ENCODE measurements at places on chromosomes 2 and 18.

DNA sequence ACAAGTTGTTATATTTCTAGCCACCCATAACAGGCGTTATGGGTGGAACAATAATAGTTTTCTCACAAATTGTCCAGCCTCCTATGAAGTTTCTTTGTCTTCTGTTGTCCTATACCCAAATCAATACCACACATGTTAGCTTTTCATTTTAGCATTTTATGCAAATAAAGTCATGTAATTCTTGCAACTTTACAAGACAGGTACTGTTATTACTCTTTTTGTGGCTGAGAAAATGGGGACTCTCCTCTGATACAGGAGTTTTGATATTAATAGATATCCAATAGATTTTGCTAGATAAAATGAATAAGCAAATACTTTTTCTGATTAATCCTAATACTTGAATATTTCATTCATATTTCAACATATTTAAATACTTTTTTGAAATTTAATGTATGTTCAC, 151.0 kb downstream of the PMAIP1 start:
- no peak for DNase-seq

DNA sequence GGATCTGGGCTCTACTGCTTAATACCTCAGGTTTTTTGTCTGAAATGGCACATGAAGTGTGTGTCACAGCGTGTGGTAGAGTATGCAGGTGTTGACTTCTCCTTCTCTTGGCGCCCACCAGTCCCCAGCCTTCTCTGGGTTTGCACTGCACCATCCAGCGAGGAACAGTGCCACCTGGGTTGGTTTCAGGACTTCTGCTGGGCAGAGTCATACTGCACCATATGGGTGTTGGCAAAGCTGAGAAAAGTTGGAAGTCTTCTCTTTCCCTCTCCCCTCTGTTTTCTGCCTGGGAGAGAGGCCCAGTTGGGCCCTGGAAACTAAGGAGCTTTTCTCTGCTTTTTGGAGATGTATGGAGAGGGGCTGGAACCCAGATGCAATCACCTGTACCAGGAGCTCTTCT, 43.8 kb downstream of the TMEM185B start:
- no peak for DNase-seq

DNA sequence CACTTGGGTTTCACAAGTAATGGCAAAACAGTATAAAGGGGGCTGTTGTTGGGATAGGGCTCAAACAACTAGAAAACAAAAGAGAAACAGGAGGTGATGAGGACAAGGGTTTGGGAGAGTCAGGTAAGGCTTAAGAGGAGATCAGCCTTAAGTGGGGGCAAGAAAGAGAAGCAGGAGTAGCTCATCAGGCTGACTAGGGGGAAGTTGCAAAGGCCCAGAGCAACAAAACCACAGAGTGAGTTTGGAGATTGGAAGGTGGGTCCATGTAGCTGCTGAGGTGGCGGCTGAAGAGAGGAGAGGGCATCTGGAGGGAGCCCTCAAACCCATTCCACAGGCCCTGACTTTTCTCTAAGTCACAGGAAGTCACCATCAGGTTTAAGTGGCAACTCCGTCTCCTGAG, 126.0 kb downstream of the MREG start:
- DNase-seq = no peak

GRCh38 chr2:6744038-6744437, 121.7 kb downstream of the CMPK2 start:
- no peak for DNase-seq

GRCh38 chr2:33443274-33443829, 33.1 kb upstream of the RASGRP3 start:
- no peak for DNase-seq

GRCh38 chr18:50850307-50851065, 28.4 kb upstream of the ME2 start:
- no peak for DNase-seq

DNA sequence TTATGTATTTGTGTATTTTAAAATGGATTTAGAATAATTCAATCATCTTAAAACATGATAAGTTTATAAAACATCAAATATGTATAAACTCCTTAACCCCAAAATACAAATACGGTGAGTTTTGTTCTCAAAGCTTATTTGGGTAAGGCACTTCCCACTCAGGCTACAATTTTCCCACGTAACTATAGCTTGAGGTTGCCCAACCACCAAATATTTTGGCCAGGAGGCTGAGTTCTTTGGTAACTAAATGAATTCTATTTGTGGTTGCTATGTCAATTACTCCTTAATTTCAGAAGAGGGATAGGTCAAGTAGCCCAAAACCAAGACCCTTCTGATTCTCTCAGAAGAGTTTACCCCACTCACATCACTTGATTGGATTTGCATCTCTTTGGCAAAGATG, 70.4 kb downstream of the MYL12B start:
- DNase-seq = no peak

DNA sequence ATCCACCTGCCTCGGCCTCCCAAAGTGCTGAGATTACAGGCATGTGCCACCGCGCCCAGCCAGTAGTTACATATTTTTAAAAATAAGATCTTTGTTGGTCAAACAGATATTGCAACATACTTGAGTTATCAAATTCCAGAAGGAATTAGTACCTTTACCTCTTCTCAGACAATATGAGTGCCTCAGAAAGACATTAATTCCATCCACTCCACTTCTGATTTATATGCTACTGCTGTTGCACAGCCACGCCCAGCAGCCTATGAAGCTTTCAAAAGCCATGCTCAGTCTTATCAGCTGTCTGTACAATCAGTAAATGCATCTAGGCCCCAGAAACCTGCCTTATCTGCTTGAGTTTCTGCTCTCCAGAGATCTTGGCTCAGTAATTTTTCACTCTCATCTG, 47.8 kb downstream of the MEX3C start:
- DNase-seq = no peak

DNA sequence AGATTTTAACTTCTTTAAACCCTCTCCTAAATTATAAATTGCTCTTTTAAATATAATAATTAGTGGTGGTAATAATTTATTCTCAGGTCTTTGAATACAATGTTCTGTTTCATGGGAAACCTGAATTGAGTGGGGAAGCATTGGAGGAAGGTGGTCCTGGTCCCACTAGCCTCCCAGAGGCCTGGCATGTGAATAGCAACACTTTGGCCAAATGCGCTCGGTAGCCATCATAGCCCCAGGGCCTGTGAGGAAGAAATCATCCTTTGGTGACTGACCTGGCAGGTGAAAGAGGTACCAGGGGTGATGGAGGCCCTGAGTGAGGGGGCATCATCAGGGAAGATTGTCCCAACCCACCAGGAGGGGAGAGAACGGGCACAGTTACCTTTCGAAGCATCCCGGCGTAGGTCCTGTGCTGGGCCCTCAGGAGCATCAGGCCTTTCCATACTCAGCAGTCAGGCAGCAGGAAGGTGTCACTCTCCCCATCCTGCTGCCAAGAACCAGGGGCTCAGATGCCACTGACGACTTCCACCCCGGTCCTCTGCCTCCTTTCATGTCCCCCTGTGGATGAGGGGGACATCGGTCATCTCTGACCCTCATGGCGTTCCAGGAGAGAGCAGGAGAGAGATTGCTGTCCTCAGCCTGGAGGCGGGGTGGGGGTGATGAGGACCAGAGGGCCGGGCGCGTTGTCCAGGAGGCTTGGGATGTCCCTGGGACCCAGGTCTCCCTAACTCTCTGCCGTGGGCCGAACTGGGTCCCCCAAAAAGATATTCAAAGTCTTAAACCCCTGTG, 78.6 kb upstream of the HPCAL1 start:
- no peak for DNase-seq

GRCh38 chr2:240728827-240729226, 37.2 kb downstream of the AQP12A start:
- DNase-seq = no peak

- no peak for DNase-seq
These were observed 1608.3 kb upstream of the ZEB2 start for GRCh38 chr2:146128216-146128615.

DNA sequence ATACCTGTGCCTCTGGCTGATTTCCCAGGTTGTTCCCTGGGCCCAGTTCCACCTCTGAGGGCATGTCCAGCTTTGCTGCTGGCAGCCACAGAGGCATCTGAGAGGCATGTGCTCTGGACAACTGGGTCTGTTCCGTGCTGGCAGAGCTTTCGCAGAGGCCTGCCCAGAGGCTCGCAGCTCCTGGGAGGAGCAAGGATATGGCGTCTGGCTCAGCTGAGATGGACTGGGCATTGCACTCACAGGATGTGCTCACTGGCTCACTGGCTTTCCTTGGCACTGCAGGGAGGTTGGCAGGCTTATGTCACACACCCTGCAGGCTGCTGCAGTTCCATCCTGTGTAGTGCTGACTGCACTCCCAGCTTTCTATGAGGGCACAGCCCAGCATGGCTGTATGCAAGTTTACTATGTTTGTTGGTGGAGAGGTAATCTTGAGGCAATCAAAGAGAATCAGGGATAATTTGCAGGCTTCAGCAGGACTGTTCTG, 172.3 kb downstream of the PRKCE start:
- DNase-seq = no peak

DNA sequence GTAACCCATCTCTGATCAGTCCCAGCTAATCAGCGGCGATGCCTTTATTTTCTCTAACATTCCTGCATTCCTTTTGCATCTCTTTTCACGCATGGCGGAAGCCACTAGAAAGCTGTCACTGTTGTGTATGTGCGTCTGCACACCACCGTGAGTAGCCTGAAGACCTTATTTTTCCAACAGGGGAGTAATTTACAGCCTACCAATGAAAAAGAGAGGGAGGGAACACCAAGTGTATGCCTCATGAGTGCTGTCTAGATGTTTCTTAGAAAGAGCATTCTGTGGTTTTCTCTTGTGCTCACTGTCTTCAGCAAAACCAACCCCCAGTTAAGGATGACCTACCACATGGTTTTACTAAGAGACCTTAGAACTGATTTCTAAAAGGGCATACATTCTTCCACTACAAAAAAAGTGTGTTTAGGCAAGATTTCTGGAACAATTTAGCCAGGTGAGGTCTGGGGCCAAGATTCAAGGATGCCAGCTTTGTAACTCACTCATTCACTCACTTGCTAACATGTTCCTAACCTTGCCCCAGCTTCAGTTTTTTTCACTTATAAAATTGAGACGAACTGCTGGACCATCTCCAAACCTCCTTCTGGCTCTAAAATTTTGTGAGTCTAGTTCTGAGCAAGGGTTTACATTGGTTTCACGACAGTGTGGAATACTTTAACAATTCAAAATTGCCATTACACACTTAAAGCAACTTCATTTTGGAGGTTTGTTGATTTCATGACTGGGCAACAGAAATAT, 51.4 kb downstream of the BCL2 start:
- DNase-seq = no peak

DNA sequence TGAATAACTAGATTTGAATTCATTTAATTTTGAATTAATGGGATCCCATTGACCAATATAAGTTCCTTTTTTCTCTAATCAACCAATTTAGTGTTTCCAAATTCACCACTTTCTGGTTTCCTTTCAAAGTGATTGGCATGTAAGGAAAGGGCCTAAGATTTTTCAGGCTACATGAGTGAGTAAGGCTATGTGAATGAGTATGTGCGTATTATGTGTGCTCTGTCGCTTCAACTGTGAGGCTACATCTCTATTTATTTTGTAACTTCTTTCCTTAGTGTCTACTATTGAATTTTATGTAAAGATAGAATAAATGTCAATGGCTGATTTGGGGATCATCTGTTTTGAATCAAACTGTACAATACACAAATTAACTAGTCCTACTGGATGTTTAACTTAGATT, 110.6 kb downstream of the ABCA12 start:
- DNase-seq = no peak

- no peak for DNase-seq
These were observed 1858.4 kb upstream of the PIK3C3 start for GRCh38 chr18:40096675-40097074.

DNA sequence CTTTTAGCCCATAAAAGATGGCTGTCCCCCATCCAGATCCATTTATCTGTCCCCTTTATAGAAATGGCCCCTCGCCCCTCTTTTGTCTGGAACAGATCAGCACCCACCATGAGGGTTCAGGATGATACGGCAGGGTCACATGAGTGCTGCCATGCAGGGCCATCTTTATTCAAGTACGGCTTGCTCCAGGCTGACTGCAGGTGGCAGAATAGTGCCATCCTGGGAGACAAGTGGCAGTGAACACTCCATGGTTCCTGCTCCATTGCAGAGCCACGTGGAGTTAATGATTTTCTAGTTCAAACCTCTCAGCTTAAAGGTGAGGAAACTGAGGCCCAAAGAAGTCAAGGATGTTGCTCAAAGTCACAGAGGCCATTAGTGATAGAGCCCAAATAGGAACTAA, 180.6 kb downstream of the CLIP4 start:
- no peak for DNase-seq

DNA sequence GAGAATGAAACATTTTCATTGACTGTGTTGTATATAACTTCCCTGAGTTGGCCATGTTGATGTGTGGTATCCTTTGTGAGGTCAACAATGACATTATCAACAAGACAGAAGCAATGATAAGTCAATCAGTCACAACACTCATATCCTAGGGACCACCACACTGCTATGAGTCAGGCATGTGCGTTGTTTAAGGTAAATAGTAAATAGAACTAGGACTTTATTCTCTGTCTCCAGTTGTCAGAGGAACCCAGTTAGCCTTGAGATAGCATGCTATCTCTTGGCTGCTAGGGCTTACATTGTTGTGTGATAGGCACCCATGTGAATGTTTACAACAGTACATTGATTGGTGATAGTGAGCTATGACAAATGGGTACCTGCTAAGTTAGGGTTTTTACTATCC, 37.3 kb downstream of the GPD2 start:
- DNase-seq = no peak

GRCh38 chr2:96837575-96837974, 6.2 kb downstream of the ANKRD23 start:
- DNase-seq = no peak

GRCh38 chr2:60552851-60553494, 481 bp downstream of the BCL11A start:
- DNase-seq = no peak

Data from GM06990 (cell line).